ENCODE measurements at places on chromosomes 16 and 17.

GRCh38 chr17:17269926-17270773 is 10.9 kb downstream of the COPS3 start:
- DNase-seq, result no peak

DNA sequence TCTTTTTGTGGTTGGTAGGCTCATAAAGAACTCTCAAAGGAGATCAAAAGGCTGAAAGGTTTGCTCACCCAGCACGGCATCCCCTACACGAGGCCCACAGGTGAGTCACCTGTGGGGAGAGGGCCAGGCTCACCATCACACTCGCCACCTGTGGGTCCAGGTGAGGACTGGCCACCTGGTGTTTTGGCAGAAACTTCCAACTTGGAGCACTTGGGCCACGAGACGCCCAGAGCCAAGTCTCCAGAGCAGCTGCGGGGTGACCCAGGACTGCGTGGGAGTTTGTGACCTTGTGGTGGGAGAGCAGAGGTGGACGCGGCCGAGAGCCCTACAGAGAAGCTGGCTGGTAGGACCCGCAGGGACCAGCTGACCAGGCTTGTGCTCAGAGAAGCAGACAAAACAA is 11.1 kb downstream of the GNPTG start:
- no peak for DNase-seq

GRCh38 chr17:4327606-4328005 is 38.9 kb downstream of the UBE2G1 start:
- DNase-seq, result no peak

DNA sequence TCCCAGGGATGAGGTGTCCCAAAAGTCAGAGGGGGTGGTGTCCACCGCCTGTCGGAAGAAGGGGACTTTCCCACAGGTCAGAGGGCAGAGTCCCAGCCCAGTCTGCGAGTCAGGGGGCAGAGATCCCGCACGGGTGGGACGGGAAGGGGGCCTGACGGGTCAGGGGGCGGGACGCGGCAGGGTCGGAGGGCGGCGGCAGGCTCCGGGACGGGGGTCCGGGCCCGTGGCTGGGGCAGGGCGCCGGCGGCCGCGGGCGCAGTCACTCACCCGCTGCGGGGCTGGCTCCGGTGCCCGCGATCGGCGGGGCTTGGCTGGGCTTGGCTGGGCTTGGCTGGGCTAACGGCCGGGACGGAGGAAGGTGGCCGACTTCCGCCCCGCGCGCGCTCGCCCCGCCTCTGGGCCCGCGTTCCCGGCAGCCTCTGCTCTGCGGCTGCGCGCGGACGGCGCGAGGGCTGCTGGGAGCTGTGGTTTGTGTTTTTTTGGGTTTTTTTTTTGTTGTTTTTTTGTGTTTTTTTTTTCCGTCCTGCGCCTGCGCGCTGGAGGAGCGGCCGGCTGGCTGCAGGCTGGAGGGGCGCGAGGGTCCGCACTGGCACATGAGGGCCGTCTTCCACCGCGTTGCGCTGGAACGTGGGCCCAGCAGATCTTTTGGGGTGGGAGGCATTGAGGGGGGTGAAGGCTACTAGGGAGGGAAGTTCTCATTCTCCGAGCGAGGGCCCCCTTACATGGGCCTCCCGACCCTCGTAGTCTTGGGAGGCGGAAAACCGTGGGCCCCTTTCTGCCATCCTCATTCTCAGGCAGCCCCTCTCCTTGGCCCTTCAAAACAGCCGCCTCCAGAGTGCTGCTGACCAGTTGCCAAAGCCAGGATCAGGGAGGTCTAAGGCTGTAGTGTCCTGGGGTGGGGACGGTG is at the start of gene CANT1:
CANT1 (minus strand) TSS at position 368 of the 907 bp plus-strand sequence. CDS start 12,142 bp downstream, outside the sequence.
- peak; percentile 80 for DNase-seq

DNA sequence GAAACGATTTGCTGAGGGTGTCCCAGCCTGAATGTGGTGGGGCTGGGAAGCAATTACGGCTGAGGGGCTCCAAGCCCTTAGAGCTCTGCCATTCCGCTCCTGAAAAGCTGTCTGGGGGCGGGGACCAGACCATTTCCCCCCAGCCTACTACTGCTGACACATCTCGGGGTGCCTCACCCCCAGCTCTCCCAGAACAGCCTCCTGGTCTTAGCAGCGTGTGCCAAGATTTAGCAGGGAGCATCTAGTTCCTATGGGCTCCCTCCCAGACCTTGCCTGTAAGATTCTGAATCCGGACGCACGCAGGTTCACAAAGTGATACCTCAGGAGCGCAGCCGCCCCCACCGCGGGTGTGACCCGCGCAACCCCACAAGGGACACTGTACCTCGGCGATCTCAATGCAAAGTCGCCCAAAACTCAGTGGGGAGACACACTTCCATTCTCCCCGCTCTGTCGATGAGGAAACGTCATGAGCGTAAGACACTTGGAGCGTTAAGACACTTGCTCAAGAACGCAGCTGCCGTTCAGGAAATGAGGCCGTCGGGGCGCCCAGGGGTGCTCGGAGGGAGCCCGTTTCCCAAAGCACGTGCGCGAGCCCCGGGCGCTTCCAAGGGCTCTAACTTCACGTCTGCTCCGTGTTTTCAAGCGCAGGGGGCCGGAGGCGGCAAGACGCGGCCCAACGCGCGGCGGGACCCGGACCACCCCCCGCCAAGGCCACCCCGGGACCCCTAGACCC is 629 bp downstream of the GEMIN4 start:
- DNase-seq, result no peak

GRCh38 chr17:37107406-37108083 is 158.8 kb downstream of the AATF start:
- DNase-seq, result peak; percentile 90

All from cerebellar cortex (tissue), 1 donor.